Kidney tubule cell (primary cell): ENCODE measurements at places on chromosomes 6 and 20.

- peak; percentile 49 for DNase-seq
These were observed 110.5 kb downstream of the B3GAT2 start for GRCh38 chr6:70846207-70846835.

DNA sequence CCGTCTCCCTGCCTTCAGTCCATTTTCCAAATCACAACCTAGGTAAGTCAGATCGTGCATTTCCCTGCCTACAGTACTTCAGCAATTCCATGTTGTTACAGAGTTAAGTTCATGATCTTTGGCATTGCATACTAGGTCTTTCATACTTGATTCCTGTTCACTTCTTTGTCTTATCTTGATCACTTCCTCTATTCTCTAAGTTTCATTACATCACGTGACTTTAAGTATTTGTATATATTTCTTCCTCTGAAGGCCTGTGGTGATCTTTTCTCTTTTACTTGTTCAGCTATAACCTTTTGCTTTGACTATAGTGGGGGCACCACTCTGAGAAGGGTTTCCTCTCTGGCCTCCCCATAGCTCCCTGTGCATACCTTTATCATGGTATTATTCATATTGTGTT lies 100.2 kb downstream of the TRMT11 start:
- DNase-seq = no peak

- DNase-seq = peak; percentile 9
These were observed 14.7 kb downstream of the UST start for GRCh38 chr6:148761527-148762011.

DNA sequence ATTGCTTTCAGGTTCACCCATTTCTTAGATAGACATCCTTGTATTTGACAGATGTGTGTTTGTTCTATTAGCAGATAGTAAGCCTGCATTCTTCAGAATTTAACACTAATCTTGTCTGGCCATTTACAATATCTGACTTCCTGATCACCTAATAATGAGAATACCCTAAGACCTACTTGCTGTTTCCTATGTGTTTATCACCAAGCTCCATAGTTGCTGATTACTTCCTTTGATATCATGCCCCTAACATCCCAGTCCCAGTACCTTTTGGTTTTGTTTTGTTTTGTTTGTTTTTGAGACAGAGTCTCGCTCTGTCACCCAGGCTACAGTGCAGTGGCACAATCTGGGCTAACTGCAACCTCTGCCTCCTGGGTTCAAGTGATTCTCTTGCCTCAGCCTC lies 143.6 kb upstream of the DST start:
- DNase-seq = no peak

GRCh38 chr20:62967628-62968351 lies 15.3 kb downstream of the SLC17A9 start:
- DNase-seq = no peak

GRCh38 chr20:59393142-59393541 lies 92.7 kb downstream of the EDN3 start:
- DNase-seq = no peak

DNA sequence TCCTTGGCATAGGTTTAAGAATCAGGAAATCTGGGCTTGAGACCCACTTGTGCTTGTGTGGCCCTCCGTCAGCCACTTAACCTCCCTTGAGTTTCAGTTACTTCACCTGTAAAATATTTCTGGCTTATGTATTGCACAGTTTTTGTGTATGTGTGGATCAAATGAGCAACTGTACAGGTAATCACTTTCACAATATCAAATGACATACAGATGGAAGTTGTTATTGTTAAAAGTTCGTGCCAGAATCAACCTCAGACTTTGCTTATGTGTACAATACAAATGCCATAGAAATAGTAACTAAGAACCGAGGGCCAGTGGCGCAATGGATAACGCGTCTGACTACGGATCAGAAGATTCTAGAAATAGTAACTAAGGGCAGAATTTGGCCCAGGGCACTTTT lies 65.6 kb upstream of the KIF13A start:
- DNase-seq = no peak

GRCh38 chr20:32581839-32582658 lies 3.1 kb downstream of the NOL4L start:
- no peak for DNase-seq

DNA sequence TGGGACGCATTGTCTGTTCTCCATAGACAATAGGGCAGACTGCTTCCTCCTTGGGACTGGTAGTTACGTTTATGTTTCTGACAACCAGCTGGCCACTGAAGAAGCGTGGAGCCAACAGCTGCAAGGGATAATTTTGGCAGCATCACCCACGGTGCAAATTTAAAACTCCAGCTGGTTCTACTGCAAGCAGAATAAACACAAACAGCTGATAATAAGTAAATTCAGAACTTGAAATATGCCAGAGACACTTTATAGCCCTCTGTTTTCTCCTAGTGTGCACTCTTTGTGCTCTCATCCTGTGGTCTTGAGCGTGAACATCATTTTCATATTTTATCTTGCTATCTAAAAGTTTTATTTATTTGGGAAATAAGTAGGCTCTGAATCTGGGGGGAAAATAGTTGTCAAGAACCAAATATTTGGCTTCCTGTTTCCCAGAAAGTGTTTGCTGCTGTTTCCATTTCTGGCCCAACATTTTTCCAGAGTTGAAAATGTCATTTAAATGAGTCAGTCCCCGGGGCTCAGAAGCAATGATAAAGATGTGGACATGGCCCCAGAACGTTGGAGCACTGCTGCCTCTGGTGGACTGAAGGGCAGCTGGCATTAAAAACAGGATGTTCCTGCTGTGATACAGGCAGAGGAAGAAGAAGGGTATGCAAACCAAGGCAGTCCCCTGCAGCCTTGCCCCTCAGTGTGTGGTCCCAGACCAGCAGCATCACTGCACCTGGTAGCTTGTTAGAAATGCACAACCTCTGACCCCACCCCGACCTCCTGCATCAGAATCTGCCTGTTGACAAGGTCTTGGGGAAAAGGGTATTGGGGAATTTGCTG lies 12.5 kb upstream of the THBD start:
- peak; percentile 70 for DNase-seq

DNA sequence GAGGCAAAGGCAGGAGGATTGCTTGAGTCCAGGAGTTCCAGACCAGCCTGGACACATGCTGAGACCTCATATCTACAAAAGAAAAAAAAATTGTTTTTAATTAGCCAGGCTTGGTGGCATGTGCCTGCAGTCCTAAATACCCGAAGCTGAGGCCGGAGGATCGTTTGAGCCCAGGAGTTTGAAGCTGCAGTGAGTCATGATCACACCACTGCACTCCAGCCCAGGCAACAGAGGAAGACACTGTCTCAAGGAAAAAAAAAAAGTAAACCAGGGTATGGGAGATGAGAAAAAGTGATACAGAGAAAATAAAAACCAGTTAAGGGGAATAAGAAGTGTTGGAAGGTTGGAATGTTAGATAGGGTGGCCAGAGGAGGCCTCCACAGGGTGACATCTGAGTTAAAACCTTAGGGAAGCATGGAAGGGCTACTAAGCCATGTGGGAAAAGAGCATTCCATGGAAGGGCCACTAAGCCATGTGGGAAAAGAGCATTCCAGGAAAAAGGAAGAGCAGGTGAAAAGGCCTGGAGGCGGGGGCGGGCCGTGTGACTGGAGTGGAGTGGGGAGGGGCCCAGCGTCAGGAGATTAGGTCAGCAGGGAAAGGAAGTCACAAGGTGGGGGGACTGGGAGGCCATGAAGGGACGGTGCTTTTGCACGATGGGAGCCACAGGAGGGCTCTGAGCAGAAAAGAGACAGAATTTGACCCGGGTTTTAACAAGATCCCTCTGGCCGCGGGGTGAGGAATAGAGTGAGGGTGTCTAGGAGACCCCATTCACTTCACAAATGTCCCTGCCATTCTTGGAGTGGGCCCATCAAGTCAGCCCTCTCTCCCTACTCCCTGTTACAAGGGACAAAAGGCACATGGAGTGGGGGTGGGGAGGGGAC lies 18.3 kb downstream of the CPNE5 start:
- peak; percentile 79 for DNase-seq

DNA sequence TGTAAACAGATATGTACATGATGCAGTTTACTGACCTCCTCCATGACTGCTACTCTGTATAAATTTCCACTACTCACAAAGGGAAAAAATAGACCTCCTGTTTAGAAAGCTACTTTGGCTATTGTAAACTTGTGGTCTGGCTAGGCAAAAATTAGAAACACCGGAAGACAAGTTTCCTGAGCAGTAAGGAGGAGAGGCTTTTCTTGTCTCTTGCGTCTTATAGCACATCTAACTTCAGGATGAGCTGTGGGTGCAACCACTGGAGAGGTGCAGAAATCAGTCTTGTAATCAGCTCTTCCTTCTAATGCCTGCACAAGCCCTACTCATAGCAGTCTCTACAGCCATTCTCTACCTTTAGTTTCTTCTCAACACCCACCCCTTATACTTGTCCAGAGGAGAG lies 296.5 kb upstream of the SLC35B3 start:
- DNase-seq = no peak

GRCh38 chr20:51187261-51187660 lies 164.4 kb upstream of the KCNG1 start:
- no peak for DNase-seq

DNA sequence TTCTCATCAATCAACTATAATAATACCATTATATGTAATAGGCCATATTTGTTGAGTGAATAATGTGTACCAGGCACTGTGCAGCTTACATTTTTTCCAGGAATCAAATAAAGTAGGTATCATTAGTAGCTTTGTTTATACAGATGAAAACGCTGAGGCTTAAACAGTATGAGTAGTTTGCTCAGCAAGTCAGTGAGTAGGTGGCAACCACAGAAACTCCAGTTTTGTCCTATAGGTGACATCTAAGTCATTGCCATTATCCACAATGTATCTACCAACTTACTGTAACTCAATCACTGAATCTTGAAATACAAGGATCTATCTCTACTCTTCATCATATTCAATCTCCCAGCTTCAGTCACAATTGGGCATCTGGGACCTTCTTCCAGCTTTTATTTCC lies 29.8 kb upstream of the TPBG start:
- no peak for DNase-seq

GRCh38 chr6:40573221-40573620 lies 13.9 kb downstream of the LRFN2 start:
- DNase-seq = no peak

- DNase-seq = no peak
These were observed 34.3 kb downstream of the SIRPA start for GRCh38 chr20:1929460-1929859.

DNA sequence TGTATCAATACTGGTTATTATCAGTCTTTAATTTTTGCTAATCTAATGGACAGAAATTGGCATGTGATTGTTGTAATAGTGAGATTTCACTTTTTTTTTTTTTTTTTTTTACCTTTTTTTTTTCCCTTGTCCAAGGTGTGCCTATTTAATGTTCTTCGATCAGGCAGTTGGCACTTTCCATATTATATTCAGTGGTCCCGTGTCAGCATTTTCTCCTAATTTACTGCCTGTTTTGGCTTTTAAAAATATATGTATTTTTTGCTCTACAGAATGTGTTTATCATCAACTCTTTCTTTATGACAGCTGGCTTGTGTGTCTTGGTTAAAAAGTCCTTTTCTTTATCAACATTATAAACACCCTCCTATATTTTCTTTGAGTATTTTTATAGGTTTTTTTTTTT lies 39.4 kb downstream of the CDYL start:
- DNase-seq = no peak

GRCh38 chr6:107337191-107337741 lies 122.1 kb downstream of the PDSS2 start:
- DNase-seq = no peak
